Activated T-helper 1 cell treated with anti-CD3 and anti-CD28 coated beads, Interleukin-2, amount 50 U/mL, for 16 hours (primary cell): ENCODE measurements at places on chromosomes 5 and 9.

DNA sequence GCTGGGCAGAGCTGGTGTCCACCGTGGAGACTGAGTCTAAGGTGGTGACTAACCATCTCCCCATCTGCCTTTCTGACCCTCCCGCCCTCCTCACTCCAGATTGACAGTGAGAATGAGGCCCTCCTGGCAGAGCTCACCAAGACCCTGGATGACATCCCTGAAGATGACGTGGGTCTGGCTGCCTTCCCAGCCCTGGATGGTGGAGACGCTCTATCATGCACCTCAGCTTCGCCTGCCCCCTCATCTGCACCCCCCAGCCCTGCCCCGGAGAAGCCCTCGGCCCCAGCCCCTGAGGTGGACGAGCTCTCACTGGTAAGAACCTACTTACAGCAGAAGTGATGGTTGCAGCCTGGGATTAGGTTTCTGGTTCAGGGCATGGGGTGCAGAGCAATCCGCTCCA, 96.5 kb downstream of the PPARGC1B start:
- DNase-seq, result no peak

DNA sequence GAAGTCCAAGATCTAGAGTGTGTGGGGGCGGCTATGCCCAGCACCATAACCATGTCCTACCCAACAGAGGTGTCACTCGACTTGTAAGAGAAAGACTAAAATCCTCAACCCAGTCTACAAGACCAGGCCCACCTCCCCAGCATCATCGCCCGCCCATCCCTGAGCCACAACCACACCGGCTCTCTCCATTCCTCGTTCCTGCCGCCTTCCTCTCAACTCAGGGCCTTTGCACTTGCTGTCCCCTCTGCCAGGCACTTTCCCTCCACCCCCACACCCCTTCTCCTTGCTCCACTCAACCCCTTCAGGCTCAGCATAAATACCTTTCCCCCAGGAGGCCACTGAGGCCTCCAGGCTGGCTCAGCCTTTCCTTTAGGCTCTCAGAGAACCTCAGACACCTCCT, 69.3 kb downstream of the PAX5 start:
- no peak for DNase-seq

DNA sequence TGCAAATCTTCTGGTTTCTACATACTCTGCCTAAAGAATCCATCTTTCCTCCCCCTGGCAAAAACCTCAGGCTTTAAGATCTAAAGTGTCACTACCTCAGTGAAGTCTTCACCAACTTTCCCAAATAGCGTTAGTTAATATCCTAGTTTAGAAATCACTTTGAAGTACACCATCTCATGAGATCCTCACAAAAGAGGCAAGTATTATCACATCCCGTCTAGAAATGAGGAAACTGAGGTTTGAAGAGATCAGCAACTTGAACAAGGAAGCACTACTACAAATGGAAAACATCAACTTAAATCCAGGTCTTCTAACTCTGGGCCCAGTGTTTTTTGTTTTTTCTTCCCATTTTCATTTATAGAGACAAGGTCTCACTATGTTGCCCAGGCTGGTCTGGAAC, 4.6 kb downstream of the AP3B1 start:
- DNase-seq, result no peak

GRCh38 chr9:137396227-137396626, 26.7 kb downstream of the EXD3 start:
- DNase-seq, result no peak

DNA sequence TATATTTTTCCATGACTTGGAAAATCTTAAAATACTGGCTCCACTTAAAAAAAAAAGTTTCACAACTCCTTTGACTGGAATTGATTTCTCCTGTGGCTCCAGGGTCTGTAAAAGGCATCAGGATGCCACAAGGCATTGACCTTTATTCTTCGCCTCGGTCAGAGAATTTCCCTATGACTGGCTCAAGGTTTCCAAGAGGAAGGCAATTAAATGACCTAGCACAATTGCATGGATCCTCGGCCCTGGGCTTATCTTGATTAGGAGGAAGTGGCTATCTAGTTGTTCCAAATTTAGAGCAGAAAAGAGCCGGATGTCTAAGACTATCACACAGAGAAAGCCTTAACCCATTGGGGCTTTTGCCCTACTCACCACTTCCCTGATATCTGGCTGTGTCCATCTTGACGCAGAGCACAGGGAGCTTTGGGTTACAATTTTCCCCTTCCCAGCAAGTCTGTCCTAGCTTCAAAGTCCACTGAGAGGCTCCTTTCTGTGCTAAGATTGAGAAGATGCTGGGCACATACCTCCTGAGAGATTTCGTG, 56.9 kb upstream of the COL15A1 start:
- no peak for DNase-seq

- DNase-seq, result no peak
Measured at GRCh38 chr9:12863618-12864017, 88.8 kb downstream of the LURAP1L start.

- DNase-seq, result no peak
Measured at GRCh38 chr9:127122176-127123063, at the start of gene ANGPTL2. TSS of gene ANGPTL2 (minus strand) at chr9:127122635. CDS start at chr9:127108731, 13,904 bp downstream.

GRCh38 chr5:38167562-38167996, 90.8 kb upstream of the EGFLAM start:
- no peak for DNase-seq

- DNase-seq, result no peak
Measured at GRCh38 chr9:126126807-126127206, 199.8 kb upstream of the MVB12B start.

GRCh38 chr5:169222934-169223594, 77.9 kb downstream of the SLIT3 start:
- no peak for DNase-seq

GRCh38 chr5:2709976-2710689, 41.3 kb downstream of the IRX2 start:
- DNase-seq, result no peak

- DNase-seq, result no peak
Measured at GRCh38 chr5:75463726-75464125, 47.7 kb downstream of the CERT1 start.

- no peak for DNase-seq
Measured at GRCh38 chr5:10138395-10139057, 111.2 kb downstream of the ATPSCKMT start.

DNA sequence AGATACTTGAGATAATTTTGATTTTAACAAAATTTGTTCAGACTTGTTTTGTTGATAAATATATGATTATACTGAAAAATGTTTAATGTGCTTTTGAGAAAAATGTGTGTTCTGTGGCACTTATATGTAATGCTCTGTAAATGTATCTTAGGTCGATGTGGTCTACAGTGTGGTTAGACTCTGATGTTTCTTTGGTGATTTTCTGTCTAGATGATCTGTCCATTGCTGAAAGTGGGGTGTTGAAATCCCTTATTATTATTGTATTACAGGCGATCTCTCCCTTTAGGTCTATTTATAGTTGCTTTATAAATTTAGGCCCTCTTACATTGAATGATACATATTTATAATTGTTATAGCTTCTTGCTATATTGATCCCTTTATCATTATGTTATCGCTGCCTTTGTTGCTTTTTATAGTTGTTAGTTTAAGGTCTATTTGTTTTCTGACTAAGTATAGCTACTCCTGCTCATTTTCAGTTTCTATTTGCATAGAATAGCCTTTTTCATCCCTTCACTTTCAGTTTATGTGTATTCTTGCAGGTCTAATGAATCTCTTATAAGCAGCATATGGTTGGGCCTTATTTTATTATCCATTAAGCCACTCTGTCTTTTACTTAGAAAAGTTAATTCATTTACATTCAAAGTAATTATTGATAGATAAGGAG, 124.3 kb downstream of the MRPS30 start:
- DNase-seq, result no peak

GRCh38 chr9:127519301-127520166, 68.2 kb downstream of the LRSAM1 start:
- DNase-seq, result no peak

GRCh38 chr9:35847792-35848572, 19.0 kb downstream of the TMEM8B start:
- no peak for DNase-seq

DNA sequence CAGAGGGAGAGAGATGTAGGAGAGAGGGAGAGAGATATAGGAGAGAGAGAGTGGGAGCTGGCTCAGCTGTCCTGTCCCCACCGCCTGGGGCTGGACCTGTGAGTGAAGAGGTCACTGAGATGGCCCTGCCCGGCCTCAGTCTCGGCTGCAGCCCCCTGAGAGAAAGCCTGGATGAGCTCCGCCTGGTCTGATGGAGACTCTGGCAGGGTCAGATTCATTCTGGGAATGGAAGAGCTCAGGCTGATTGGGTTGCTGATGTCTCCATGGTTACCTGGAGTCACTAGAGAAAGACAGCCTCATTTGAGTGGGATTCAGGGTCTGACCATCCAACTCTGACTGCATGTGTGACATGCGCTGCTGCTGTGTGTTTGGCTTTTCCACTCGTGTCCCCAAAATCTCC, 27.1 kb upstream of the SEMA4D start:
- no peak for DNase-seq

GRCh38 chr5:57896576-57896975, 414.0 kb upstream of the ACTBL2 start:
- no peak for DNase-seq

- DNase-seq, result no peak
Measured at GRCh38 chr5:38341056-38341455, 82.7 kb downstream of the EGFLAM start.

DNA sequence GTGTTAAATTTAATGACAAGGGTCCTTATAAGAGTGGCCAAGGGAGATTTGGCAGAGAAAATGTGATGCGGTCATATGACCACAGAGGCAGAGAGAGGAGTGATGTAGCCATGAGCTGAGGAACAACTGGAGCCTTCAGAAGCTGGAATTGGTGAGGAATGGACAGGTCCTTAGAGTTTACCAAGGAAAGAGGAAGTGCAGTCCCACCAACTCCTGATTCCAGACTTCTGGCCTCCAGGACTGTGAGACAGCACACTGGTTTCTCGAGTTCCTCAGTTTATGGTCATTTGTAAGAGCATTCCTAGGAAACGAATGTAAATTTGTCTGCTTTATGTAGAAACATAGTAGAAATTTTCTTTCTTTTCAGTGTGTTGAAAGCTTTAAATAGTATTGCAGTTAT, 410.1 kb downstream of the CDH18 start:
- no peak for DNase-seq

GRCh38 chr5:120479066-120479465, 15.0 kb downstream of the PRR16 start:
- no peak for DNase-seq

GRCh38 chr5:95845391-95845790, 22.9 kb upstream of the GLRX start:
- no peak for DNase-seq

- no peak for DNase-seq
Measured at GRCh38 chr9:110580850-110581249, 1.3 kb upstream of the SVEP1 start.

DNA sequence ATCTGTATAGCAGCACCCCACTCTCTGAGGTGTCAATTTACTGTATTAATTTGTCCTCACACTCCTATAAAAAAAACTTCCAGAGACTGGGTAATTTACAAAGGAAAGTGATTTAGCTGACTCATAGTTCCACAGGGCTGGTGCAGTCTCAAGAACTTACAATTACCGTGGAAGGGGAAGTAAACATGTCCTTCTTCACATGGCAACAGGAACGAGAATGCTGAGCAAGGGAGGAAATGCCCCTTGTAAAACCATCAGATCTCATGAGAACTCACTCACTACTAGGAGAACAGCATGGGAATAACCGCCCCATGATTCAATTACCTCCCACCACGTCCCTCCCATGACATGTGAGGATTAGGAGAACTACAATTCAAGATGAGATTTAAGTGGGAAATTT, 602.6 kb downstream of the MTRR start:
- DNase-seq, result no peak

- DNase-seq, result no peak
Measured at GRCh38 chr5:172707285-172708182, 63.5 kb downstream of the DUSP1 start.

DNA sequence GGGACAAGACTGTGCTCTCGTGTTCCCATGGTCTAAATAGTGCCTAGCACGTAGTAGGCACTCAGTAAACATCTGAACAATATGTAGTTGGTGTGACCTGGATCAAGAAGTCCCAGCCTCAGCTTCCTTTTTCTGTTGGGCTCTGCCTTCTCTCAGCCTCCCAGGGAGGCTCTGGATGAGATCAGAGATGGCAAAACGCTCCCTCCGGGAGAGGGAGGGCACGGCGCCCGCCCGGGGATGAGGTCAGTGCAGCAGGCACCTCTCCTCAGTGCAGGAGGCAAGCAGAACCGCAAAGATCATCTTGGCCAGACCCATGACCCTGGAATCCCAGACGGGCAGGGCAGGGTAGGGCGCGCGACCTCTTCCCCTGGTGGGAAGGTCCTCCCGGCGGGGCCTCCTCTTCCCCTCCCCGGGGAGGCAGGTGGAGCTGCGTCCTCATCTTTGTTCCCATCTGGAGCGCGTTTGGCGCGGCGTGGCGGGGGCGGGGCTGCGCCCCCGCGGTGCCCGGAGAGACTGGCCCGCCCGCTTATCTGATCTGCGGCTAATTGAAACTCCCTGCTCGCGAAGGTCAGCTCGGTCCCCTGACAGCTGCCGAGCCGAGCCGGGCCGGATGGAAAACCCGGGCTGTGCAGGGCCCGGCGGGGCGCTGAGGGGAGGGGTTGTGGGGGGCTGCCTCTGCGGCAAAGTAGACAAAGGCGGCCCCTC, 60.9 kb downstream of the CXXC5 start:
- no peak for DNase-seq

GRCh38 chr5:62593331-62593730, 14.7 kb downstream of the LRRC70 start:
- no peak for DNase-seq

DNA sequence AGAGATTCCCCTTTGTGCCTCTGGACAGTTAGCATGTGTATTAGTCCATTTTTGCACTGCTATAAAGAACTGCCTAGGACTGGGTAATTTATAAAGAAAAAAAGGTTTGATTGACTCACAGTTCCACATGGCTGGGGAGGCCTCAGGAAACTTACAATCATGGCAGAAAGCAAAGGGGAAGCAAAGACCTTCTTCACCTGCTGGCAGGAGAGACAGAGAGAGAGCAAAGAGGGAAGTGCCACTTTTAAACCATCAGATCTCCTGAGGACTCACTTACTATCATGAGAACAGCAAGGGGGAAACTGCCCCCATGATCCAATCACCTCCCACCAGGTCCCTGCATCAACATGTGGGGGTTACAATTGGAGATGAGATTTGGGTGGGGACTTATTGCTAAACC, 6.0 kb downstream of the CFAP90 start:
- no peak for DNase-seq

DNA sequence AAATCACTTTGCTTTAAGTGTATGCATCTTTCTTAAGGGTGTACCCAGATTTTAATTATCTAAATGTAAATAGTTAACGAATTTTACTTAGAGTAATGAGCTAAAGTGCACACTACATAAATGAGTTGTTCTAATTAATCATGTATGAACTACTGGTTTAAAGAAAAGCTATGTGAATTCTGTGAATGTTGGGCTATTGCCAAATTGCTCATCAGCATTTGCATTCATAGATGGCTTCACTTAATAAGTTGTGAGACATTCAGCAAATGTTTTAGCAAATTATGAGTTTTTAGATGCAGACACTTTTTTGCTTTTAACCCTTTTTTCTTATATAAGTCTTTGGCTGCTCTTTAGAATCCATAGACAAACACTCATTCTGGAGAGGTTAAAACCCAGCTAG, 175.7 kb downstream of the PBX3 start:
- no peak for DNase-seq

GRCh38 chr9:35758475-35759050, 4.5 kb upstream of the MSMP start:
- DNase-seq, result no peak
